Stimulated activated CD4-positive, alpha-beta T cell treated with anti-CD3 and anti-CD28 coated beads, Interleukin-1b, Interleukin-23, amount 100 ng/mL, for 4 hours (primary cell): ENCODE measurements at places on chromosomes 4 and X.

DNA sequence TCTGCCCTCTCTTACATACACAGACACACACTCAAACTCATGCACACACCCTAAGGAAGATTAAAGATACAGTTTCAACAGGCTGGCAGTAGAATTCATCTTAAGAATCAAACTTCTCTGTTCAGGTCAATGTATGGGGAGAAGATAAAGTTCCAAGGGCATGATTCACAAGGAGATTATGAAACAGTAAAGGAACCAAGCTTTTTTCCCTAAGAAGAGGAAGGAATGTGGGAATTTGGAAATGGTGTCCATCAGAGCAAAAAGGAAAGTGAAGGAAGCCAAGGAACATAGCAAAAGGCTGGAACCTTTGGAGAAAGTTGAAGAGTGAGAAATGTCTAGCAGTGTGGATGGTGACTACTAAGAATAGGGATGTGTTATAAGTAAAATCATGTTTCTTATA is 191.0 kb upstream of the NPY2R start:
- DNase-seq: no peak

- DNase-seq: no peak
Measured at GRCh38 chrX:84715315-84715714, 213.1 kb upstream of the HDX start.

DNA sequence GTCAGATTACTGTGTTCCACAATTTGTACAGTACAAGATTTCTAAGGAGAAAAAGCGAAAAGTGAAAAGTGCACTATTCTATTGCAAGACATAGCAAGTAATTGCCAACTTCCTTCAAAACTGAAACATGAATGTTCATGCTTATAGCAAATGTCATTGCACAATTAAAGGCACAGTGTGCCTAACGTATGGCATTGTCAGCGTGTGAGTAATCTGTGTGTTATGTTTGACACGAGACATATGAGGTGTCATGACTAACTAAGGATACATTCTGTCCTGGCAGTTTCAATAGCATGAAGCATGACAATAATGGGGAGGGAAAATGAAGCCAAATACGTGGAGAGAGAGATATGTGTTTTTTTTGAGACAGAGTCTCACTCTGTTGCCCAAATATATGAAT is 33.6 kb upstream of the TBC1D9 start:
- no peak for DNase-seq

DNA sequence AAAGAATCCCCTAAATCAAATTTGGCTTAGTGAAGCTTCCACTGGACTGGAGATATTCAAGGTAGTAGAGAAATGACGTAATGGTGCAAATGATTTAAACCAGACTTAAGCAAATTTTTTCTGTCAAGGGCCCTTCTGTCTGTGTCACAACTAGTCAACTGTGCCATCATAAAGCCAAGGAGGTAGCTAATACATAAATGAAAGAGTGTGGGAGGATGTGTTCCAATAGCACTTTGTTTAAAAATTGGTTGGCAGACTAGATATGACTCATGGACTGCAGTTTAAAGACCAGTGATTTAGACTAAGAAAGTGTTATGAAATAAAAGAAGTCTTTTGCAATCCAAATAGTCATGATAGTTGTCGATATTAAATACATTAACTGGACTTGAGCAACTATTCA is 24.3 kb upstream of the TEX13C start:
- no peak for DNase-seq

- no peak for DNase-seq
Measured at GRCh38 chrX:84721416-84721815, 219.2 kb upstream of the HDX start.

DNA sequence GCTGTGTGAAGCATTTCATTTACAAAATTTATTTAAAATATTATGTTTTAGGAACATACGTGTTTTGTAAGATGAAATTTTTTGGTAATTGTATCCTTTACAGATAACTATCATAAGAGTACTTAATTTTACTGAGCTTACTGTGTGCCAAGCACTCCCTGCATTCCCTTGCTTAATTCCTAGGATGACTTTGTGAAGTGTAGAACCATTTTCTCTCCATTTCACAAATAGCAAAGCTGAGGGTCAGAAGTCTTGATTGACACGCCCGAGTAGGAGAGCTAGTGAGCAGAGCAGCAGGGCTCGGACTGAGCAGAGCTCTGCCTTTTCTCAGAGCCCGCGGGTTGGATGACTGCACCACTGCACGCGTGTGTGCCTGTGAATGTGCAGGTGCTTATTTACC is 30.6 kb downstream of the PIGG start:
- DNase-seq: no peak

GRCh38 chr4:7238300-7238960 is 46.1 kb downstream of the SORCS2 start:
- DNase-seq: no peak

DNA sequence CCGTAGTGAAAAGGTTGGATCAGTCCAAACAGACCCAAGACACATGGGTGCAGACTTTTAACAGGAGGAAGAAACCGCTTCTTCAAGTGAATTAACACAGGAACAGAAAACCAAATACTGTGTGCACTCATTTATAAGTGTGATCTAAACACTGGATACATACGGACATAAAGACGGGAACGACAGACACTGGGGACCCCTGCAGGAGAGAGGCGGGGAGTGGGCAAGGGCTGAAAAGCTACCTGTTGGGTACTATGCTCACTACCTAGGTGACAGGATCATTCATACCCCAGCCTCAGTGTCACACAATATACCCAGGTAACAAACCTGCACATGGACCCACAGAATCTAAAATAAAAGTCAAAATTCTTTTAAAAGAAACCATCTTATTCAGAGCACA is 326.0 kb upstream of the NOCT start:
- no peak for DNase-seq

- DNase-seq: no peak
Measured at GRCh38 chr4:158940271-158940670, 162.6 kb upstream of the RAPGEF2 start.

DNA sequence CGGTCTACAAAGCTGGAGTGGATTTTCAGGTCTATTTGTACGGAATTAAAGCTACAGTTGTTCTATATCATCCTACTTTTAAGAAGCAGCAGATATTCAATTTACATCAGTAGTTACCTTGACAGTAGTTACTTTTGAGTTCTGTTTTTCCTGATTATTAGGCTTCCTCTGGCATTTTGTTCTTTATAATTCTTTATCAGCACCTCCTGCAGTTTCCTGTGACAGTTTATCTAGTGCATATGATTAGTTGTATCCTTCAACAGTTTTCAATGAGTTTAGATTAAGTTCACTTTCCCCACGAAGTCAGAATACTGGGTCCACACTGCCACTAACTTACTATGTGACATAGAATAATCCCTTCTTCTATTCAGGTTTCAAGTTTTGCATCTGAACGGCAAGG is 71.7 kb downstream of the IDS start:
- no peak for DNase-seq

GRCh38 chrX:129843459-129844306 is at the start of gene ZDHHC9:
ZDHHC9 (minus strand) TSS chrX:129843886; CDS start chrX:129841945, 1,941 bp downstream.
- peak; percentile 69 for DNase-seq

DNA sequence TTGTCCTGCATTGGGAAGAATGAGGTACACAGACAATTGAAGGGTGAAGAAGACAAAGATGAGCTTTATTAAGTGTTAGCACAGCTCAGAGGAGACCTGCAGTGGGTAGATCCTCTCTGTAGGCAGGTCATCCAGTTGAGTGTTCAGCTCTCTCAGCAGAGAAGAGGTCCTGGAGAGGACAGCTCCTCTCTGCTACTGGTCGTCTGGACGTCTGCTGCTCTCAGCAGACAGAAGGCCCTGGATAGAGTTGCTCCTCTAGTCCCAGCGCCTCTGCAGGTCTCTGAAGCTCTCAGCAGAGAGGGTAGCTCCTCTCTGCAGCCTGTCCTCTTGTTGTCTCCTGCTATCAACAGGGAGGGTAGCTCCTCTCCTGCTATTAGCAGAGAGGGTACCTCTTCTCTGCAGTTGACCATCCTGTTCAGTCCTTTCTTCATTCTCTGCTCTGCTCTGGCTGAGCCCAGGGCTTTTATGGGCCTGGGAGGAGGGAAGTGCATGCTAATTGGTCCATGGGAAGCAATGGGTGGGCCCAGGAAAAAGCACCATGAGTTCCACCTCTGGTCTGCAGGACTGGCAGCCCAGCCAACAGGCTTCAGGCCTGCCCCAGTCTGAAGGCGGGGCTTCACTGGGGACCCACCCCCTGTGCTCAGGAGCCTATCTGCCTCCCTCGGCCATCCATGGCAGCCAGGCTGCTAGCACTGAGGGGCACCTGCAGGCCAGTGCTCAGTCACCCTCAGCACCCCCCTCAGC is 54.1 kb upstream of the IBSP start:
- DNase-seq: no peak

- DNase-seq: no peak
Measured at GRCh38 chrX:101160001-101160400, 59.6 kb upstream of the DRP2 start.

GRCh38 chr4:34139346-34139745 is 2105.0 kb downstream of the ARAP2 start:
- DNase-seq: no peak

GRCh38 chr4:187666034-187666433 is 329.5 kb upstream of the ZFP42 start:
- DNase-seq: no peak

DNA sequence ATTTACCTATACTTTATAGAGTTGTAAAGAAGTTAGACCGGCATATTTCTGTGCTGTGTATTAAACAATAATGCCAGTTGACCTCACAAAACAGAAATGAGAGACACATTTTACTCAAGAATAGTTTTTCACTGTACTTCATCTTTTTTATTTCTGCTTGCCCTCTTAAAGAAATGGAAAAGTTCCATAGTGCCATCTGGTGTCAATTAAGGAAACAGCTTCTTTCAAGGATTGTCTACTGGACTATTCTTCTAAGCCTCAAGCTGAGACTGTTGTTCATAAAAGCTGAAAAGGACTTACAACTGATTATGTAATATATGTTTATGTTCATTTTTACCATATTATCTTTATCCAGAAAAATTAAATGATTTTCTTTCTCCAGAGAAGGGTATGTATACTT is 1523.7 kb downstream of the ARAP2 start:
- no peak for DNase-seq

- no peak for DNase-seq
Measured at GRCh38 chrX:154049209-154050112, 29.8 kb upstream of the IRAK1 start.

- DNase-seq: no peak
Measured at GRCh38 chr4:122865425-122865824, 38.8 kb downstream of the FGF2 start.

DNA sequence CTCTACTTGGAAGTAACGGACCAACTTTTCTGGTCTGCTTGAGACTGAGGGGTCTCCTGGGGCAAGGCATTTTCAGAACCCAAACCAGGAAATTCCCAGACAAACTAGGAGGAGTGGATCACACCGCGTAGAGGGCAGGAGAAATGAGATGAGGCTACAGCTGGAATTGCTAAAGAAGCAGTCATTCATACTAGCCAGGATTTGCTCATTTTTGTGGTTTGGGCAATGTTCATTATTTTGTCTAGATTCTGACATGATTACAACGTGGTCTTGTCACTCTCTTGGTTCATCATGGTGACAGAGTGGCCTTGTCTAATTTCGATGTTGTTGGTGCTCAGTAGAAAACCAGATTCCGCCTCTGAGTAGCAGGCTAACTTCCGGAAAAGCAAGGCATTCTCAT is 63.2 kb downstream of the BANK1 start:
- no peak for DNase-seq

GRCh38 chr4:166987026-166987425 is 247.3 kb downstream of the SPOCK3 start:
- no peak for DNase-seq

GRCh38 chr4:7054106-7054880 is 11.1 kb downstream of the TADA2B start:
- DNase-seq: no peak

- no peak for DNase-seq
Measured at GRCh38 chrX:39749135-39749534, 348.6 kb downstream of the BCOR start.

DNA sequence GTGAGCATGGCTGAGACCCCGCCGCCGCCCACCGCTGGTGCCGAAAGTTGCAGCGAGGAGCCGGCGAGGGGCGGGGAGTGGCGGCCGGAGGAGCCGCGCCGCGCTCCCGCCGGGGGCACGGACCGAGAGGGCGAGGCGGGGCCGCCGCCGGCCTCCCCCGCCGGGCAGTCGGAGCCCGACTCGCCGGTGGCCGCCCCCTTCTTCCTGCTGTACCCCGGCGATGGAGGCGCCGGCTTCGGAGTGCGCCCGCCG is 16.5 kb downstream of the UTP3 start:
- no peak for DNase-seq

DNA sequence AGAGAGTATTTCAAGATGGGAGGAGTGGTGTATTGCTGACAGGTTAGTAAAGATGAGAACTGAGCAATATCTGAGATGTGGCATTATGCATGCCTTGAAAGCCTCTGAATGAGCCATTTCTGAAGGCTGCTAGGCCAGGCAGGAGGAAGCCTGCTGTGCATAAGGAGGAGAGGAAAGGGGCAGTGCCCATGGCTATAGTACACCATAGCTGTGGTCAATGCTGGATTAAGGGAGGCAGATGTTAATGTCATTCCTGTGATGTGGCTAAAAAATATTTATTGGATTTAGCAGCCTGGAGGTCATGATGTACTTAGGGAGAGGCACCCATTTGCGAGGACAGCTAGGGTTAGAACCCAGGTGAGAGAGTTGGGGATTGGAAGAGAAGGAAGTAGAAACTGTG is 130.0 kb upstream of the LNX1 start:
- DNase-seq: no peak

GRCh38 chr4:165464813-165465381 is 86.1 kb downstream of the CPE start:
- DNase-seq: no peak

DNA sequence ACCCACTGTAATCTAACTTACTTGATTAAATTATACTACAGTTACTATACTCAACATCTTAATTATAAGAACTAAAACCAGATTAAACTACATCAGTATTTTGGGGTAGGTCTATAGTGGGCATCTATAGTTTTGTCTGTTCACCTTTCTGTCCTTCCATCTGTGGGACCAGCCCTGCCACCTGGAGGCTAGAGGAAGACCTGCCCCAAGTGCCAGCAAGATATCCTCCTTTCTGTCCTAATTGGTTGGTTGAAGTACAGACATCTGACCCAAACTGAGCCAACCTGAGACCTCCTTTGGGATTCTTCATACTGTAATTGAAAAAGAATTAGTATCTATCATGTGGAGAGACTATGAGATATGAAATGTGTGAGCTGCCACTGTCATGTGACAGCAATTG is 172.2 kb upstream of the TLL1 start:
- no peak for DNase-seq

- no peak for DNase-seq
Measured at GRCh38 chrX:65635378-65635777, 32.1 kb upstream of the MSN start.

- no peak for DNase-seq
Measured at GRCh38 chr4:166230841-166231240, 357.8 kb downstream of the TLL1 start.

DNA sequence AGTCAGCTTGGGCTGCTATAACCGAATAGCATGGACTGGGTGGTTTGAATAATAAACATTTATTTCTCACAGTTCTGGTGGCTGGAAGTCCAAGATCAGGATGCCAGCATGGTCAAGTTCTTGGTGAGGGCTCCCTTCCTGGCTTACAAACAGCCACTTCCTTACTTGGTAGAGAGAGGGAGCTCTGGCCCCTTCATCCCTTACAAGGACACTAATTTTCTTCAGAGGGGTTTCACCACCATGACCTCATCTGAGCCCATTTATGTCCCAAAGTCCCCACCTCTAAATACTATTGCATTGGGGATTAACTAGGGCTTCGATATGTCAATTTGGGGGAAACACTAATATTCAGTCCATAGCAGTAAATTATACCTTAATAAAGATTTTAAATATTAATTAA is 61.8 kb downstream of the CLNK start:
- no peak for DNase-seq

- no peak for DNase-seq
Measured at GRCh38 chr4:102403116-102403515, 57.8 kb upstream of the SLC39A8 start.

- no peak for DNase-seq
Measured at GRCh38 chr4:118076958-118077766, 42.9 kb downstream of the NDST3 start.
